Keratinocyte (primary cell): ENCODE measurements at places on chromosomes 3 and 15.

GRCh38 chr3:190695225-190695624 is 167.3 kb downstream of the GMNC start:
- no peak for DNase-seq

DNA sequence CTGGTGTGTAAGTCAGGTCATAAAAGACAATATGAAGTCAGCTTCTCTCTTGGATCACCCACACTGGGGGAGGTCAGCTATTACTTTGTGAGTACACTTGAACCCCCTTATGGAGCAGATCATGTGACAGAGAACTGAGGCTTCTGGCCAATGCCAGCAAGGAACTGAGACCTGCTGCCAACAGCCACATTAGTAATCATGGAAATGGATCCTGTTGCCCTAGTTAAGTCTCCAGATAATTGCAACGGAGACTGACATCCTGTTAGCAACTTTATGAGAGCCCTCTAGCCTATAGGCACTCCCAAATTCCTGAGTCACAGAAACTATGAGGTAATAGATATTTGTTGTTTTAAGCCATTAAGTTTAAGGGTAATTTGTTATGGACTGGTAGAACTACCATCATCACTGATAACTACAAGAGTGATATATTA is 110.4 kb upstream of the GMNC start:
- no peak for DNase-seq

GRCh38 chr3:195696632-195697278 is 24.0 kb upstream of the MUC20 start:
- no peak for DNase-seq

DNA sequence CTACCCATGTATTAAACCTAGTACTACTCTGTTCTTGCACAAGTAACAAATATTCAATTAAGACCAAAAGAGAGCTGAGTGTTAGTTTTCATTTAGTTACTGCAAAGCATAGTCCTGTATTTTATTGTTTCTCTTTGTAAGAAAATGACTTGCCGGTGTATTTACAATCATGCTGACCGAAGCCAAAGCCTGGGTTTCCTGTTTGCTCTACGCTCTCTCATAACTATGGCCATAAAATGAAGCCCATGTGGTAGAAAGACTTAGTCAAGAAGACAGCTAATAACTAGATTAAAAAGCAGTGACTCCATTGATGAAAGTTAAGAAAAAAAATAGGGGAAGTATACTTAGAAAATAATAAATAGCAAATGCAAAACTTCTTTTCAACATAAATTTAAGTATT is 479.9 kb downstream of the CNTN4 start:
- DNase-seq: no peak

GRCh38 chr3:43307226-43307625 is 20.9 kb downstream of the SNRK start:
- DNase-seq: no peak

- no peak for DNase-seq
These were observed 754 bp downstream of the B3GNT5 start for GRCh38 chr3:183253528-183254486.

GRCh38 chr15:35362195-35362829 is 183.7 kb downstream of the DPH6 start:
- no peak for DNase-seq

- no peak for DNase-seq
These were observed 815 bp upstream of the GRM2 start for GRCh38 chr3:51706021-51706485.

GRCh38 chr3:71307991-71308697 is 275.4 kb downstream of the FOXP1 start:
- no peak for DNase-seq

DNA sequence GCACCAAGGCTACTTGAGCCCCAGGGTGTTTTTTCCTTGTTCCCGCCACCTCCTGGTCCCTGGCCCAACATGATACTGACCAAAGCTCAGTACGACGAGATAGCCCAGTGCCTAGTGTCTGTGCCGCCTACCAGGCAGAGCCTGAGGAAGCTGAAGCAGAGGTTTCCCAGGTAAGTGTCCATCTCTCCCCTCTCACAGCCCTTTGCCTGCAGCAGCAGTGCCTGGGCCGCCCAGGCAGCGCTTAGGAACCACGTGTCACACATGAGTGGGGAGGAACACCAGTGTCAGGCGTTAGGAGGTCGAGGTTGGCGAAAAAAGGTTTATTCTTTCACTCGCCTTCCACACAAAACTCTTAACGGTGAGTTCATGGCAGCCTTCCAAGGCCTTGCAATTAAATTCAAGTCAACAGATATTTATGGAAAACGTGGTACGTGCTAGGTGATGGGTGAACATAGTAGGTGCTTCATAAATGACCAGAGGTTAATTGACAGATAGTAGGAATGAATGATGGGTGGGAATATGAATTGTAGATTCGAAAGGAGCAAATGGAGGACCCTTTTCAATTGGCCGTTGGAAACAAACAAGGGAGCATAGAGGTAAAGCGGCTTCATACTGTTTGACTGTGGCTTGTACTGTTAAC is 486 bp downstream of the CDIN1 start:
- no peak for DNase-seq

GRCh38 chr3:294581-294980 is 98.0 kb downstream of the CHL1 start:
- DNase-seq: no peak

DNA sequence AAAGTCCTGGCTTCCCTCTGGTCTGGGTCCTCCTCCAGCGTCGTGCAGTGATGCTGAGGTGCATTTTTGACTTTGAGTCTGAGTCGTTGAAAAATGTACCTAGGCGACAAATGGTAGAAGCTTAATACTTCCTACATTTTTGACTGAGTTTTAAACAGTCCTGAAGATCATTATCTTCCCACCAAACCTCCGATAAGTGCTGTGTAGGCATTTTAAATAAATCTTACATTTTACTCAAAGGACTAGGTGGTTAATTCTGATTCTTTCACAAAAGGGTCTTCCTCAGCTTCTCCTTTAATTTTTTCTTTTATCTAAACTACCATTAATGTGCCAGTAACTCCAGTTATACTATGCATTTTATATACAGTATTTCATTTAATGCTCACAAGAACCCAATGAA is 70.6 kb downstream of the KAT2B start:
- DNase-seq: no peak

GRCh38 chr3:12198301-12198700 is 39.6 kb upstream of the TIMP4 start:
- DNase-seq: no peak

DNA sequence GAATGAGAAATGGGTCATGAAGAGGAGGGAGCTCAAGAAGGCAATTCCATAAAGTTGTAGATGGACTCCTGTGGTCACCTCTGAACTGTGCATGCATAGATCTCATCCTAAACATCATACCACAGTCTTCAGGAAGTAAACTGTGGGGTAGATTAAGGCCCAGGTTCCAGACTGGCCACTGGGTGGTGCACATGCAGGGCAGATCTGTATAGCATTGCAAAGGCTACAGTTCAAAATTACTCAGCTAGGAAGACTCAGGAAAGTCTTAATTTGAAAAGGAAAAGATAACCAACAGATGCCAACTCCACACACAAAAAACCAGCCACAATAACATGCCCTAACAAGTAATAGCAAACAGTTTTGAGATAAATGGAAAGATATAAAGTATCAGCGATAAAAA is 20.3 kb downstream of the KY start:
- DNase-seq: no peak

GRCh38 chr15:79900087-79900486 is 3.3 kb upstream of the MTHFS start:
- no peak for DNase-seq

GRCh38 chr15:65632780-65633375 is 11.1 kb downstream of the SLC24A1 start:
- no peak for DNase-seq

GRCh38 chr15:31157644-31158069 is 56.1 kb upstream of the TRPM1 start:
- no peak for DNase-seq

DNA sequence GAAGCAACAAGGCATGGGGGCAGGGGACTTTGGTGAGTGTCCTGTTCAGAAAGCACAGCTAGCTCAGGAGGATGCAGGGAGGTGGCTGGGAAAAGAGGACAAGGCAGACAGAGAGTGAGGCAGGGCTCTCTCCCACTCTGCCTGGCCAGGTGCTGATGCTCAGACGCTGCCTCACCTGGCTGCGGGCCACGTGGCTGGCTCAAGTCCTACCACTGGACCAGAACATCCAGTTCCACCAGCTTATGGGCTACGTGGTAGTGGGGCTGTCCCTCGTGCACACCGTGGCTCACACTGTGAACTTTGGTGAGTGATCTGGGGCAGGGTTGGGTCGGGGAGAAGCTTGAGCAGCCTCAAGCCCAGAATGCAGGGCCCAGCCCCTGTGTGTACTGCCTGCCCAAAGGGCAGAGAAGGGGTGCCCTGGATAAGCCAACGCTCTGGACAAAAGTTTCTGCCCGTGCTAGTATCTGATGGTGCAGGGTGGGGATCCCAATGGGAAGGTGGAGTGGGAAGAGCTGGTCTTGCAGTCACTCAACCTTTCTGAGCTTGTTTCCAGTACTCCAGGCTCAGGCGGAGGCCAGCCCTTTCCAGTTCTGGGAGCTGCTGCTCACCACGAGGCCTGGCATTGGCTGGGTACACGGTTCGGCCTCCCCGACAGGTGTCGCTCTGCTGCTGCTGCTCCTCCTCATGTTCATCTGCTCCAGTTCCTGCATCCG is 20.9 kb downstream of the NOX5 start:
- peak; percentile 48 for DNase-seq

DNA sequence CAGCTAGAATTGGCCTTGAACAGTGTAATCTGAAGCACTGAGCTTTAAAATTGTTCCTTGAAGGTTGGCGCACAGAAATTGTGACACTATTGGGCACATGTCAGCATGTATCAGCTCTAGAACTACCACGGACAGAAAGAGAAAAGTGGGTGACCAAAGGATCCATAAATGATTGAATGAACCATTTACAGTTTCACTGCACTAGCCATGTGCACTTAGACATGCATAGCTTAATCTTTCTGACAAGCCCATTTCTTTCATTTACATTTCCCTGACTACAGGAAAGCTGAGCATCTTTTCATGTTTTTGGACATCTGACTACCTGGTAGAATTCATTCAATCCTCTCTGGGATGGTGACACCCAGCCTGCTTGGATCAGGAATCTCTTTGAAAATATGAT is 36.2 kb downstream of the NUDT16 start:
- DNase-seq: no peak

GRCh38 chr3:159144891-159145290 is 343.0 kb downstream of the MFSD1 start:
- no peak for DNase-seq
